Thyroid gland (tissue), 4 donors: ENCODE measurements at places on chromosomes 2 and 18. TPM values are rescaled to one million over a fixed set of nuclear protein-coding genes. Genes with fewer than 3 reads are reported as not detected.

- H3K4me1 ChIP-seq, result peaks cover 6% of the 10 kb centered on the region
- no peak overlapping the region for H3K27ac ChIP-seq
- DNase-seq, result peak; percentile 15
- peaks cover 9% of the 10 kb centered on the region for H3K36me3 ChIP-seq
- H3K4me3 ChIP-seq, result no peak overlapping the region
- no peaks in the 10 kb centered on the region for H3K27me3 ChIP-seq
These were observed 20.4 kb upstream of the BCL2 start for GRCh38 chr18:63339920-63340484.

DNA sequence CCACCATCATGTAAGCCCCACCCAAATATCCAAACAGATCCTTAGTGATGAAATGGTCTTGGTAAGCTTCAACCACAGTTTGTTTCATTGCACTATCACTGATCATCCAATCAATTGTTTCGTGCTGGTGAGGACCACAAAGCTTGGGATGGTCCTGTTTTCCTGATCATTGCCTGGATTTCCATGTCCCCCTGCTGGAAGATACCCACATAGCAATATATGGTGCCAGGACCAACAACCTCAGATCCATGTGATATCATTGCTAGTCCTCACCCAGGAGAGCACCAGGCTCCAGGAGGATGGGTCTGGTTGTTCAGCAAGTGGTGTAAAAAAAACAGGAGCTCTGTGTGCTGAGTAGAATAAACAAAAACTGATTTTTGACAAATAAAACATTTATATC, 206.5 kb upstream of the SH3BP4 start:
- no peaks in the 10 kb centered on the region for H3K27me3 ChIP-seq
- H3K27ac ChIP-seq, result no peak overlapping the region
- H3K4me3 ChIP-seq, result no peak overlapping the region
- no peaks in the 10 kb centered on the region for H3K36me3 ChIP-seq
- no peaks in the 10 kb centered on the region for H3K4me1 ChIP-seq

DNA sequence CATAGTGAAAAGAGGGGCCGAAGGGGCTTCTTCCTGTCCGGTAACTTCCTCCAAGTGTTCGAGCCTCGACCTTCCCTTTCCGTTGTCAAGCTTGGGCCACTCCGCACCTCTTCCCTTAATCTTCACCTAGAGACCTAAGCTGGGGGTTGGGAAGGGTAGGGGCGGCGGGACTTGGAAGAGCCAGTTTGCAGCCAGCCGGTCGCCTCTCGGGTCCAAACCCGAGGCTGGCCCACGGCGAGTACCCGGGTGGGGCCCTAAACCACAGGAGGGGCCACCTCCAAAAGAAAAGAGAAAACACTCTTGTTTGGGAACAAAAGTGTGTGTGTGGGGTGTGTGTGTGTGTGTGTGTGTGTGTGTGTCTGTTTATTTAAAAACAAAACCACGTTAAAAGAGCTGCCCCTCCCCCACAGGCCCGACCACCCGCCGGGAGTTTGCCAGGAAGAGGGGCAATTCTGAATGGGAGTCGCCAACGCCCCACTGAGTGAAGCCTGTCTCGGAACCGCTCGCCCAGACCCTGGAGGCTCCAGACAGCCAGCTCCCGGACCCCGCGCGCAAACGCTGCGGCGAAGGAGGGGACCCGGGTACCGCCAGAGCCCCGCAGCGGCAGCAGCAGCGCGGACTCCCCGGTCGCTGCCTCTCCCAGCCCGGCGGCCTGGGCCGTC, 488 bp upstream of the RHOB start:
- no peak overlapping the region for H3K4me3 ChIP-seq
- H3K4me1 ChIP-seq, result peaks cover 36% of the 10 kb centered on the region
- H3K36me3 ChIP-seq, result peaks cover 19% of the 10 kb centered on the region
- H3K27me3 ChIP-seq, result no peaks in the 10 kb centered on the region
- DNase-seq, result no peak

DNA sequence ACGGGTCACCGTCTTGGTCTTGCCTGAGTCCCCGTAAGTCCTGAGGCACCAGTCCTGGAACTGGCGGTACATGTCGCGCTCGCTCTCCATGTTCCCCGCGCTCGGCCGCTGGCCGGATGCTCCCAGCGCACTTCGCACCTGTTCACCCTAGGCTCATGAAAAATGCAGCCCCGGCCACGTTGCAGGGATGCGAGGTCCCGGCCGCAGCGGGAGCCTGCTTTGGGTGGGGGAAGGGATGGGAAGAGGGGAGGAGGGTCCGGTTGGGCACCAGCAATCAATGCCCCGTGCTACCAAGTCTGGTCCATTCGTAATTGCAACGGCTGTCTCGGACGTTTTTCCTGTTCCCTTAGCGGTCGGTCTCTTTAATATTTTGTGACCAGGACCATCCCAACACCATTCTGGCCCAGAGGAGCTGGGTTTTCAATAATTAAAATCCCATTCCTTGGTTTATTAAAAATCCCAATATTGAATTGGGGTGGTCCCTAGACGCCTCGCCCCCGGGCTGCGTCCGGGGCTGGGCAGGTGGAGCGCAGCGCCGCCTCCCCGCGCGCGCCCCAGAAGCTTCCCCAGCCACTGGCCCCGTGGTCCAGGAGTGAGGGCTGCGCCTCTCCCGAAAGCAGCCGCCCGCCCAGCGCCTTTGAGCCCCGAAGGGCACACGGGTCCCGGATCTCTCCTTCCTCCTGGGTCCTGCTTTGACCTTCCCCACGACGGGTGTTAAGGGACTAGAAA, 1.4 kb downstream of the NOL4 start:
- no peak overlapping the region for H3K27ac ChIP-seq
- H3K4me3 ChIP-seq, result peak overlapping the region; percentile 40
- peak; percentile 36 for DNase-seq
- H3K36me3 ChIP-seq, result no peaks in the 10 kb centered on the region

CCT4 gene
- total RNA-seq, result 85.7 TPM

- H3K4me3 ChIP-seq, result no peak overlapping the region
- H3K27me3 ChIP-seq, result no peaks in the 10 kb centered on the region
- no peaks in the 10 kb centered on the region for H3K36me3 ChIP-seq
- peak overlapping the region; percentile 49 for H3K27ac ChIP-seq
- DNase-seq, result no peak
- peaks cover 68% of the 10 kb centered on the region for H3K4me1 ChIP-seq
These were observed 15.1 kb downstream of the AAK1 start for GRCh38 chr2:69628325-69629021.

DNA sequence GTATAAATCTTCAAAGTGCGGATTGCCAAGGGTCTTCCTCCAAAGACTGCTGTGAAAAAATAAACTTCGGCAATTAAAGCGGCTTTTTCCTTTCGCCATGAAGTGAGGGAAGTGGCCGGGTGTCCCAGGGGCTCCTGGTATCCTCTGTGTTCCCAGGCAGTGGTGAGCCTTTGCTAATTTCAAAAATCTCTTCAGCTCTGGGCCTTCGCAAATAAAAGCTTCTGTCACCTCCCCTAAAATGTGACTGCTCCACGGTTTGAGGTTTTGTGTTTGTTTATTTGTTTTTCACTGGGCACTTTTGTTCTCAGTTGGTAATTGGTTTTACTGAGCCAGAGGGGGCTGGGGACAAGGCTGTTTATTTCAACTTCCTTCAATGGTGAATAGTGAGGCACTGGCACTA, 270.1 kb upstream of the POU3F3 start:
- no peaks in the 10 kb centered on the region for H3K27me3 ChIP-seq
- H3K36me3 ChIP-seq, result no peaks in the 10 kb centered on the region
- H3K4me3 ChIP-seq, result no peak overlapping the region
- no peak overlapping the region for H3K27ac ChIP-seq
- H3K4me1 ChIP-seq, result no peaks in the 10 kb centered on the region
- DNase-seq, result no peak

SCN3A gene
- 5.0 TPM for total RNA-seq

UGT1A4 gene
- 0.13 TPM for total RNA-seq

DNA sequence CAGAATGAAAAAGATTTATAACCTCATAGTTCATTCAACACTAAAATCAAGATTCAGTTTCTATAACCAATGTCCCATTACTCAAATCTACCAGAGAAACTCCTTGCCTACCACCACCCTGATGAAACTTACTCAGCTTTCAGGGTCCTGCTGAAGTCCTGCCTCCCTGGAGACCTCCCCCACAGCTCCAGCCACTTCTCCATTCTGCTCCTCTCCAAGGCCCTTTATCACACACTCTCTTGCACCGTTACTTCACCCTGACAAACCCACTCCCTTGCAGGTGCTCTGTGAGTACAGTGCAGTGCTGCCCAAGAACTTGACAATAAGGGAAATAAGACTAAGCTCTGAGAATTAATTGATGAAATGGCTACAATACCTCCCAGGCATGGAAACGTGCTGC, 83.5 kb upstream of the CDCA7 start:
- H3K4me3 ChIP-seq, result no peak overlapping the region
- no peaks in the 10 kb centered on the region for H3K27me3 ChIP-seq
- no peaks in the 10 kb centered on the region for H3K4me1 ChIP-seq
- no peak overlapping the region for H3K27ac ChIP-seq
- DNase-seq, result no peak

- DNase-seq, result no peak
- H3K27me3 ChIP-seq, result no peaks in the 10 kb centered on the region
- no peak overlapping the region for H3K4me3 ChIP-seq
- H3K27ac ChIP-seq, result no peak overlapping the region
- no peaks in the 10 kb centered on the region for H3K36me3 ChIP-seq
- H3K4me1 ChIP-seq, result no peaks in the 10 kb centered on the region
These were observed 125.8 kb downstream of the THSD7B start for GRCh38 chr2:136891100-136891499.

- peaks cover 9% of the 10 kb centered on the region for H3K36me3 ChIP-seq
- no peak overlapping the region for H3K4me3 ChIP-seq
- no peaks in the 10 kb centered on the region for H3K27me3 ChIP-seq
- peaks cover 23% of the 10 kb centered on the region for H3K4me1 ChIP-seq
- H3K27ac ChIP-seq, result peak overlapping the region; percentile 79
- peak; percentile 70 for DNase-seq
These were observed 30.9 kb downstream of the MBP start for GRCh38 chr18:77101410-77102258.

UPP2 gene
- total RNA-seq, result not detected

MAP2 gene
- 90.3 TPM for total RNA-seq

RAB6C gene
- 0.15 TPM for total RNA-seq

- peaks cover 7% of the 10 kb centered on the region for H3K4me1 ChIP-seq
- no peak overlapping the region for H3K4me3 ChIP-seq
- DNase-seq, result no peak
- no peaks in the 10 kb centered on the region for H3K36me3 ChIP-seq
These were observed 22.6 kb upstream of the SUCLG1 start for GRCh38 chr2:84481702-84482101.

GRCh38 chr2:25276569-25277465, 64.9 kb downstream of the DNMT3A start:
- peak overlapping the region; percentile 86 for H3K27ac ChIP-seq
- H3K4me1 ChIP-seq, result peaks cover 19% of the 10 kb centered on the region
- H3K27me3 ChIP-seq, result no peaks in the 10 kb centered on the region
- H3K4me3 ChIP-seq, result no peak overlapping the region
- DNase-seq, result peak; percentile 40
- peaks cover 5% of the 10 kb centered on the region for H3K36me3 ChIP-seq

TTR gene
- not detected for total RNA-seq

TRIM43 gene
- total RNA-seq, result not detected

DNA sequence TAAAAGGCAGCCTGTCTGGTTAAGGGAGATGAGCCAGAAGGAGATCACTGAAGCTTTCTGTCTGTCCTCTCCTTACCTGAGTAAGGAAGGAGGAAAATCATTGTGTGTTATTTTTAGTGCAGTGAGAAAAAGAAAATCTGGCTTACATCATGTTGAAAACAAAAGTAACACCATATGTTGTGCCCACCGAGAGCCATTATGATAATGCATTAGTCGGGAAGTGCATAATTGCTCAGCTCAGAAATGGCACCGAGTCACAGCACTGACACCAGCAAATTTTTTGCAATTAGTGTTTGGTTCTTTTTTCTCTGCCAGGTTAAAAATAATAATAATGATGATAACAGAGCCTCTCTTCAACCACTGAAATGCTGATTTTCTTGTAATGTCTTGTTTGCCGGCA, 46.6 kb downstream of the HNMT start:
- H3K36me3 ChIP-seq, result no peaks in the 10 kb centered on the region
- H3K4me1 ChIP-seq, result no peaks in the 10 kb centered on the region
- H3K27ac ChIP-seq, result no peak overlapping the region
- no peak overlapping the region for H3K4me3 ChIP-seq
- H3K27me3 ChIP-seq, result no peaks in the 10 kb centered on the region
- no peak for DNase-seq

DNA sequence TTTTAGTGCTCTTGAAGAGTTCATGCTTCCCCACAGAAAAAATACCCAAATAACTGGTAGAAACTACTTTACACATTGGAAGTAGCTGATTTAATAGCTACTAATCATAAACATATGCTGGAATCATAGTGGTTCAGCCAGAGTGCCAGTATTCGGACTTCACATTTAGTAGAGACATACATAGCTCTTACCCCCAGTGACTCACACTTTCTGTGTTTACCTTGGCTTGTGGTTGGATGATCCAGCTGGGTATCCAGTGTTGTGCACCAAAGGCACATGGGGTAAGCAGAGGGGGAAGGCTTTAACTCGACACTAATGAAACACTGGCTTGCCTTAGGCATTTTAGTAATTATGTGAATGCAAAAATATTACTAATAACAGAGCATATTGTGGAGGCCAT, 18.1 kb downstream of the ARHGAP28 start:
- H3K36me3 ChIP-seq, result no peaks in the 10 kb centered on the region
- no peak overlapping the region for H3K4me3 ChIP-seq
- no peak for DNase-seq
- no peaks in the 10 kb centered on the region for H3K27me3 ChIP-seq
- peaks cover 27% of the 10 kb centered on the region for H3K4me1 ChIP-seq

DNA sequence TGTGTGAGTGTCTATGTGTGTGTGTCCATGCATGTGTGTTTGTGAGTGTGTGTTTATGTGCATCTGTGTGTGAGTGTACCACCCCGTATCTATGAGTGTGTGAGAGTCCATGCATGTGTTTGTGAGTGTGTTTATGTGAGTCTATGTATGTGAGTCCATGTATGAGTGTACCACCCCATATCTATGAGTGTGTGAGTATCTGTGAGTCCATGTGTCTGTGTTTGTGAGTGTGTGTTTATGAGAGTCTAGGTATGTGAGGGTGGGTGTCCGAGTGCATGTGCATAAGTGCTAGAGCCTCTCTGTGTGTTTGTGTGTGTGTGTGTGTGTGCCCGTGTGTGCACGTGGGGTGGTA, 86.0 kb upstream of the ATG16L1 start:
- H3K4me3 ChIP-seq, result no peak overlapping the region
- no peaks in the 10 kb centered on the region for H3K4me1 ChIP-seq
- no peaks in the 10 kb centered on the region for H3K36me3 ChIP-seq
- no peak for DNase-seq
- H3K27me3 ChIP-seq, result no peaks in the 10 kb centered on the region

- no peak overlapping the region for H3K27ac ChIP-seq
- H3K4me1 ChIP-seq, result no peaks in the 10 kb centered on the region
- no peaks in the 10 kb centered on the region for H3K36me3 ChIP-seq
These were observed 38.6 kb upstream of the IHH start for GRCh38 chr2:219099329-219099728.

FSHR gene
- total RNA-seq, result 0.13 TPM

- no peaks in the 10 kb centered on the region for H3K36me3 ChIP-seq
- H3K4me1 ChIP-seq, result no peaks in the 10 kb centered on the region
- H3K4me3 ChIP-seq, result peak overlapping the region; percentile 70
- peak overlapping the region; percentile 99 for H3K27ac ChIP-seq
- DNase-seq, result no peak
These were observed 896 bp upstream of the ASXL3 start for GRCh38 chr18:33576999-33577646.

- no peaks in the 10 kb centered on the region for H3K36me3 ChIP-seq
- H3K27ac ChIP-seq, result no peak overlapping the region
- no peaks in the 10 kb centered on the region for H3K27me3 ChIP-seq
- no peak overlapping the region for H3K4me3 ChIP-seq
These were observed 20.7 kb downstream of the ZBTB7C start for GRCh38 chr18:48388478-48388877.

- no peaks in the 10 kb centered on the region for H3K36me3 ChIP-seq
- no peaks in the 10 kb centered on the region for H3K27me3 ChIP-seq
- no peak for DNase-seq
- H3K4me3 ChIP-seq, result no peak overlapping the region
These were observed 67.5 kb downstream of the NYAP2 start for GRCh38 chr2:225466891-225467604.
